ENCODE measurements at places on chromosomes 11 and 22. TPM values are rescaled to one million over a fixed set of nuclear protein-coding genes. Genes with fewer than 3 reads are reported as not detected.

OR2AG1 gene
- not detected for total RNA-seq

GRCh38 chr11:23688835-23689234 is 808.0 kb upstream of the LUZP2 start:
- DNase-seq: no peak

CYB561A3 gene
- total RNA-seq: 34.4 TPM

DNA sequence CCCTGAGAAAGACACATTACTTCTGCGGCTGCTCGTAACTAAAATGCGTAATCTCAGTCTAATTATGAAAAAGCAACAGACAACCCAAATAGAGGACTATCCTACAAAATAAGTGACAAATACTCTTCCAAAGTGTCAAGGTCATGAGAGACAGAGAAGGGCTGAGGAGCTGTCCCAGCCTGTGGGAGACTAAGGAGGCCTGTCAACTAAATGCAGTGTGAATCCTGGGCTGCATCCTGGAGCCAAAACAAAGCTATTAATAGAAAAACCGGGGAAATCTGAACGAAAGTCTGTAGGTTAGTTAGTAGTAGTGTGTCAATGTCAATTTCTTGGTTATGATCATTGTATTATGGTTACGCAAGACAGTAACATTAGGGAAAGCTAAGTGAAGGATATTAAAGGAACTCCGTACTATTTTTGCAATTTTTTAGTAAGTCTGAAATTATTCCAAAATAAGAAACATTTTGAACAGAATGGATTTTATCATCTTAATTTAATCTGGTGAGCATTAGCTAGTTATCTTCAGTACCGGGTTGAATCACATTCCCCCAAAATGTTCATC is 39.8 kb upstream of the SLC35C1 start:
- DNase-seq: peak; percentile 4

DNA sequence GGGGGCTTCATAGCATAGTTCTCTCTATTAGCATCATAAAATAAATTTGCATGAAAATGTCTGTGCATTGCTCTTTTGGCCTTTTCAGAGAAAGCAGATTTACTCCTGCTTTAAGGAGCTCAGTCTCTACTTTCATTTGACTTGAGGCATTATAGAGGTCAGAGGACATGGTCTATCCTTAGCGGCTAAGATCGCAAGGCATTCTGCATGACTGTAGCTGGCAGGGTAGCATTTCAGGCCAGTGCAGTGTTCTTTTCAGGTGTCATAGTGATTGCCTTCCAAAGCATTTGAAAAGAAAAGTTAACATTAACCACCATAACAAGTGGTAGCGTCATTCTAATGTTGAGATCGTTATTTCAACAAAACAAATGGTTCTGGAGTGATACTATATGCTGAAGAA is 126.5 kb downstream of the NCAM1 start:
- DNase-seq: no peak

LPXN gene
- 17.0 TPM for total RNA-seq

DNA sequence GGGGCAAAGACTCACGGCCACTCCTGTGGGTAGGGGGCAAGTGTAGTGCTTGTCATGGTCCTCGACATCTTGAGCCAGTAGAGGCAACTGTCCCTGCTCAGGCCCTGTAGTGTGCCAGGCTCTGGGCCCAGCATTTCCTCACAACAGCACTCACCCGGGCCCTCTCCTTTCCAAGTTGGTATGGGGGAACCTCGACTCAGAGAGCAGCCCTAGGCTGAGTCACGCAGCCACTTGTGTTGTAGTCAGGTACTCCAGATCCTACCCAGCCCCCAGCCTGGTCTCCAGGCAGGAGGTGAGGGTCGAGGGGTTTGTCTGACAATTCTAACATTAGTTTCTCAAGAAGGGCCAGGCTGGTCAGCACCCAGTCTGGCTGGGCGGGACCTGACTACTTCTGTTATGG is 4.1 kb downstream of the RELT start:
- no peak for DNase-seq

- DNase-seq: no peak
These were observed 116.7 kb upstream of the NTM start for GRCh38 chr11:131253656-131254151.

RTN4RL2 gene
- total RNA-seq: 2.8 TPM

DNA sequence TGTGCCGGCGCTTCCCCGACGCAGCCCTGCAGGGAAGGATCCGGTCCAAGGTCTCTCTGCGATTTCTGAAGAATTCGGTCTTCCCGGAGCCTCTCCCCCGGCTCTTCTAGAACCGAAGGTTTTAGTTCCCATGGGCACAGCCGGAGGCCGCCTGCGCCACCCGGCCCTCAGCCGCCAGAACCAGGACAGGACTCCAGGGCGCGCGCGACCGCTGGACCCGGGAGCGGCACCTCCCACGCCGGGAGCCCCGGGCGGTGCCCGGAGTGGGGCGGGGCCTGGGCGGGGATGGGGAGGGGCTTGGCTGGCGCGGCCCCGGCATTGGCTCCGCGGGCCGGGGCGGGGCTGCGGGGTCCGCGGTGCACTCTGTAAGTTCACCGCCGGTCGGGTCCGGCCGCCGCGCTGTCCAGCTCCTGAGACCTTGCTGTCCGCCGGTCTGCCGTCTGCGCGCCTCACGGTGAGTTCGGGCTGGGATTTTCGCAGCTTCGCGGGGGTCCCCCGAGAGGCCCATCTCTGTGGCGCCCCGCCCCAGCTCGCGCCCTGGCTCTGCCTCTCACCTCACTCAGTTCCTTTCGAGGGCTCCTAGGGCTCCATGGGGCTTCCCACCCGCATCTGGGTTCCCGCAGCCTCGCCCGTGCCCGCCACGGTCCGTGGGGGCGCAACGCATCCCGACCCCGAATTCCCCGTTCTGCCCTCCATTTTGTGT is at the start of gene CDC42EP2:
CDC42EP2 (plus strand) TSS at position 366 of the 703 bp plus-strand sequence. CDS start 6,033 bp downstream, outside the sequence.
- peak; percentile 97 for DNase-seq

ABCC8 gene
- total RNA-seq: 0.58 TPM

C11orf87 gene
- total RNA-seq: not detected

DNA sequence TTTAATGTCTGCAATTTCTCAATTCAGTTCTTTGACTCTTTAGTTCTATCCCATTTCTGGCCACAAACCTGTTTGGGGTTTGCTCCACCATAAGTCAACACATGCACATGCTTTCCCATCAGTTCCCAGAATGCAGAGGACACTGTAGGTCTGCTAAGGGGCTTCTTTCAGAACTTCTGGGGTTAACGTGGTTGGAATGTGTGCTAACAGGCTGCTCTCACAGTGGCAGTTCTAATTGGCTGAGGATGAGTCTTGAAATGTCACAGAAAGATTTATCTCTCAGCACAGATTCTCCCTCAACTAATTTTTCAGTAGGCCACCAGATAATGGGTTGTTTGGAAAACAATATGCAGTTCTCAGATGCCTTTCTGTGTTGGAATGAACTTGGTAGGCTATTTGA is 703.4 kb downstream of the NTM start:
- DNase-seq: no peak

DNA sequence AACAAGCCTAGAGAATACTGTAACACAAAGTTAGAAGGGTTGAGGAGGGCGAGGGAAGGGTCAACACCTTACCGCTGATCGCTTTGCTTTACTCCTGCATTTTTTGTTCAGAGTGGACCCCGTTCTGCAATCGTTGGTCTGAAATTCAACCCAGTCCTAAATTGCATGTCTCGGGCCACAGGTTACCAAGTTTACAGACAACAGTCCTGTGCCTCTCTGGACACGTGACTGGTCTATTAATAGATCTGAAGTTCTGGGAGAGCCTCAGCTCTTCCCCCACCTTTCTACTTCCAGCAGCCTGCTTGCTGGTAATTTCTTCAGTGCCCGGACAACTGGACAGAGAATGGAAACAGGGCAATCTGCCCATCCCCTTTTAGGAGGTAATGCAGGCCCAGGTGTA is 74.2 kb downstream of the STIM1 start:
- no peak for DNase-seq

DNA sequence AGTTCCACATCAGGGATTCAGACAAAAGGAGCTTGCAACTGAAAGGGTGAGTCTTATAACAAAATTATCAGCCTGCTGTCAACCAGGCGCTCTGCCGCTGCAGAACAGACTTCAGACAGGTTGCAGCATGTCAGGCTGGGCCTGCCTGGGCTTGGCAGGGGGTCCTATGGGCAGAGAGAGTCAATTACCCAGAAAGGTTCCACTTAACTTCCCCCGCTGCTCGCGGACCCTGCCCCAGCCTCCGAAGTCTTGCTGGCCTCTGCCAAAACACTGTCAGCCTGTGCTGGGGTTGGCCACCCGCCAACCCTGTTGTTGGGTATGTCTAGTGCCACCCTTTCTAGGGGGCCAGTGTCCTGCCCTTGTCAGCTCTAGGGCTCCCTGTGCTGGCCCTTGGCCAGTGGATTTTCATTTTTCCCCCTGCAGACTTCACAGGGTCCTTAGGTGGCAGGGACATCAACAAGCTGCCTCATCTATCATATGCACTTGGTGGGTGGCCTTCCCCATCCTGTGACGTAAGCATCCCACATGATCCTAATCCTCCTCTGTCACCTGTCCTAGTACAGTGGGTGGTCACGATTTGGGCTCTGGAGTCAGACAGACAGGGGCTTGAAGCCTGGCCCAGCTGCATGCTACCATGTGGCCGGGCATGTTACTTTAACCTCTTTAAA is 166.5 kb upstream of the CADM1 start:
- no peak for DNase-seq

Measured in mesenteric fat pad (tissue), 1 donor.